ENCODE measurements at places on chromosomes 5 and 9.

GRCh38 chr5:52497133-52497693 is 290.5 kb upstream of the ITGA1 start:
- DNase-seq = no peak

DNA sequence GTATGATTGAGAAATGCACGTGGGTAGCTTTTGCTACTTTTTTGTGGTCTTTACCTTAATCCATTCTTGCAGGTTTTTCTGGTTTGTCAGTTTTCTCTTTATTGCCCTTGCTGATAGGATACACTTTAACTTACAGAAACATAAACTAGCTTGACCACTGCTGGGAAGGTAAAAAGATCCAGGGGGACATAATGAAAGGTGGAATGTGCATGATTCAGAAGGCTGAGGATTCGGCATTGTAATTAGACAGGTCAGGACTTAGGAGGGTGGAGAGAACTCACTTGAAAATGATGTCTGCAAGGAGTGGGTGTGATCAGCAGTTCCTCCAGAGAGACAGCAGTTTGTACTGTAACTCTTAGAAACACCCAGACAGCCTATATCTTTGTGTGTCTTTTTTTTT is 19.8 kb upstream of the TXNDC8 start:
- DNase-seq = no peak

DNA sequence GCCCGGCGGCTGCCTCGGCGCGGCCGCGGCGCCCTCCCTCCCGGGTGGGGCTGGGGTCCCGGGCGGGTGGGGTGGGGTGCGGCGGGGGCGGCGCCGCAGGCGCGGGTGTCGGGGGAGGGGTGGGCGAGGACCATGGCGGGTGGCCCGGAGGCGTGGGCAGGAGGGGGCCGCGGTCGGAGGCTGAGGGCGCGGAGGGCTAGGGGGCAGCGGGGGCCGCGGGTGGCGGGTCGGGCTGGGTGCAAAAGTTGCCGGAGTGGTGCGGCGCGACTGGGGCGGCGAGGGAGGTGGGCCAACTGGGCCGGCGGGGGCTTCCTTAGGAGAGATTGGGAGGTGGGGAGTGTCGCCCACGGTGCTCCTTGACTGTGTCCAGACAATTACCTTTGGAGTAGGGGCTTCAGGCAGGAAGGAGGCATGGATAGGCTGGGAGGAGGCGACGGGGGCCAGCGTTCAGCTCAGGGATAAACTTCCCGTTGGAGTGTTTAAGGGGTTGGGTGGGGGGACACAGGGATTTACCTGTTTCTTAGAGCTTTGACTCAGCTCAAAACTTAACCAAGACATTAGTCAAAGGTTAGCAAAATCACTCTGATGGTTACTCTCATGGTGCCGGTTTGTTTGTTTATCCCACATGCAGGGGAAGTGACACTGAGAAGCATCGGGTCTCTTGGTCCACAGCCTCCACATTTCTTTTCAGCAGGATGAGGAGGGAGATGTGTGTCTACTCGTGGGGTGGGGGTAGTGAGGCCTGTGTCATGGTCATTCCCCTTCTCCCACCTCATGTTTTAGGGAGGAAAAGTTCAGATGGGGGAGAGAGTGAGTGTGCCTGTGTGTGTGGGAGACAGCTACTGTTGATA is 859 bp downstream of the CSNK1G3 start:
- DNase-seq = no peak

DNA sequence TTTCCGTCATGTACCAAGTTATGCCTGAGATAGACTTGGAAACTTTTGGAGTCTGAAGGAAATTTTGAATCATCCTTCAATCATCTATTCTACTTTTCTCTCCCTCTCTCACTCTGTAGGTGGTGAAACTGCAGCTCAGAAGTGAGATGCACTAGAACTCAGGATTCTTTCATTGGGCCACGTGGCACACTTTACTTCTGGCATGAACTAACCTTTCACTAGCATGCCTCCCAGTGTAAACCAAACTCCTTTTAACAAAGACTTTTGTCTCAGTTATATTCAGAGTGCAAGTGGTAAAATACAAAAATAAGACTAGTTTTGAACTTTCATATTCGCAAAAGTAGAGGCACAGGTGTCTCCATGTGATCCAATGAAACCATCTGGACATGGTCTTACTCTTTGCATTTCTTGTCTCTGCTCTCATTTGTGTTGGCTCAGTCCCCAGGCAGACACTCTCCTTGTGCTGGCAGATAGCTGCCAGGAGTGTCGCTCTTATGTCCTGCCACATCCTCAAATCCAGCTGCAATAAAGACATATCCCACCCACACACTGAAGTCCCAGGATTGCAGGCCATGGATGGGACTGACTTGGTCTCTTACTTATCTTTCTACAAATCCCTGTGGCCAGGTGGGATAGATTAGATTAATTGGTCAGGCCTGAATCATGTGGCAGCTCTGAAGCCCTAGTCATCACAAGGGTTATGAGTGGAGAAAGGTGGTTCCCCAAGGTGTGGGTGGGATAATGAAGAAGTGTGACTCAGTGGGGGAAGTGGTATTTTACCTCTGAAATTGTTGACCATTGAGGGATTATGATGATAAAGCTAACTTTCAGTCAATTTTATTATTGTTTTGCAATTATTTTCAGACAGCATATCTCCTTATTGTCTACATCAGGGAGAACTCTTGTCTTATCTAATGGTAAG is 267.5 kb downstream of the GABRB2 start:
- DNase-seq = no peak

- no peak for DNase-seq
Observed at GRCh38 chr9:127928676-127929624, 1.6 kb downstream of the PIP5KL1 start.

GRCh38 chr9:98873951-98874371 is 66.5 kb downstream of the GALNT12 start:
- DNase-seq = no peak

GRCh38 chr5:116361171-116361967 is 213.3 kb downstream of the SEMA6A start:
- DNase-seq = peak; percentile 39

- DNase-seq = no peak
Observed at GRCh38 chr9:1007312-1007711, 30.9 kb downstream of the DMRT3 start.

- DNase-seq = no peak
Observed at GRCh38 chr9:71671289-71671688, 97.0 kb downstream of the CEMIP2 start.

DNA sequence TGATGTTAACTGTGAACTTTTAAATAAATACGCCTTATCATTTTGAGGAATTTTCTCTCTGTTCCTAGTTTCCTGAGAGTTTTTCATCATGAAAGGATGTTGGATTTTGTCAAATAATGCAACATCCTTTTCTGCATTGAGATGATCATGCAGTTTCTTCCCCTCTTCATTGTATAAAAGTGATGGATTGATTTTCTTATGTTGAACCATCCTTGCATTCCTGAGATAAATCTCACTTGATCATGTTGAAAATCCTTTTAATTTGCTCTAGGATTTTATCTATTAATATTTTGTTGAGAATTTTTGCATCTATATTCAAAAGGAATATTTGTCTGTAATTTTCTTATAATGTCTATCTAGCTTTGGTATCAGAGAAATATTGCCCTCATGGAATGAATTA is 13.3 kb downstream of the FOXE1 start:
- DNase-seq = no peak

GRCh38 chr5:14097998-14098471 is 45.1 kb upstream of the TRIO start:
- DNase-seq = no peak

GRCh38 chr9:112411626-112412027 is 31.7 kb downstream of the HSDL2 start:
- no peak for DNase-seq

- DNase-seq = no peak
Observed at GRCh38 chr9:88011005-88011766, 36.9 kb upstream of the CDK20 start.

GRCh38 chr5:173192561-173192960 is 42.4 kb downstream of the NKX2-5 start:
- no peak for DNase-seq

GRCh38 chr5:1830571-1831228 is 29.5 kb downstream of the NDUFS6 start:
- DNase-seq = no peak

- DNase-seq = no peak
Observed at GRCh38 chr9:96505316-96505991, 55.5 kb downstream of the HABP4 start.

DNA sequence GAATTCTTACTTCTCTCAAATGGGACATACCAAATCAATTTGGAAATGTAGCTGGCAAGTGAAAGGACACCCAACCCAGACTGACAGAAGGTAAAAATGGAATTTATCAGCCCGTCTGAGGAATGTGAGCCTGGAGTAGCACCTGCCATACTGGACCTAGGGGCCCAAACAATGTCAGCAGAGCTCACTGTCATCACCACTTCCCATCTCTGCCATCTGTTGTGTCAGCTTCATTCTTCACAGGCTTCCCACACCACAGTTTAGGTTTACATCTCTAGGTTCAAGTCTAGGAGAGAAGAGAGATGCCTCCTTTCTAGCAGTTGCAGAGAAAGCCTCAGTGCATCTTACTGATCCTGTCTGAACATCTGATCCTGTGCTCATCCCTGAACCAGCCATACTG is 222.4 kb downstream of the DOCK8 start:
- no peak for DNase-seq

GRCh38 chr9:115212832-115213231 is 94.9 kb upstream of the TNC start:
- no peak for DNase-seq

GRCh38 chr5:136061630-136062365 is 33.0 kb downstream of the TGFBI start:
- no peak for DNase-seq

DNA sequence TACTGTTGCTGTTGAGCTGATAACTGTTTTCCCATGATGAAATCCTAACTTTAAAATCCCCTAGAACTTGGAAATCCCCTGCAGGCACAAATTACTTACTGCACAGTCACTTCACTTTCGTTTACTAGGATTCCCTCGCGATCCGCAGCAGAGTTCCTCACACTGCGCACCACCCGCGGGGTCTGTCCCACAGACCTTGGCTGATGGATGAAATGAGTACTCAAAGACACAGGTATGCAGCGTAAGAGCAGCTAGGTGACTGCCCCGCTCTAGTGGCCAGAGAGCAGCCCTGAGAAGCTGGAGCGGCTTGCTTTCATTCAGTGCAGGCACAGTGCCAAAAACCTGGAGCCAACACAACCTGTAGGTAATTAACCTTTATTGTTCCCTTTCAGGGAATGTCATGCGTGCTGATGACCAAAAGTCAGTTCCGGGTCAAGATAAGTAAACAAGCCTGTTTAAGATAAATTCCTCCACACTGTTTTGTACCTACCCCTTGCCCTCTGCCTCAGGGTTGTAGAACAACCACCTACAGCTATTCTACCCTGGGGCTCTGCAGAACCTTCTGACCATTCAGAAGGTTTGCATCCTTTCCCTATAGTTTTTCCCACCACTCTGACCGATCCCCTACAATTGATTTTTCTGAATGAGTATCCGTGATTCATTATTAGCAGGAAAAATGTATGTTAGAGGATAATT is 191.2 kb downstream of the CDH9 start:
- no peak for DNase-seq

- no peak for DNase-seq
Observed at GRCh38 chr9:121748727-121749423, 97.4 kb downstream of the DAB2IP start.

DNA sequence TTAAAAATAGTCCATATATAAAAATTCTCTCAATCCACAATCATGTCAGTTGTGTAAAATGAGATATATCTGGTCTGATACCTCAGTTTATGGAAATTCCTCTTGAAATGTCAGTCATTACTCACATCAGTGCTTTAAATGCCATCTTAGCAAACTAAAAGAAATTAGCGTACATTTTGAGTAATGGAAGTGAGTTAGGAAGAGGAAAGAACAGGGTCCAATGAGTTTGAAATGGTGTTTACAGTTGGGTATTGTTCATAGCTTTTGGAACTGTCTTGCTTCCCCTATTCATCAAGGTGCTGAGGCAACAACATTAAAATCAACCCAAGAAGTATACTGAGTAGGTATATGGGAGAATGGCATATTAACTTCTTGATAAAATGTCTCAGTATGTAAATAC is 8.7 kb upstream of the MTX3 start:
- no peak for DNase-seq

- no peak for DNase-seq
Observed at GRCh38 chr5:581941-582340, 30.2 kb upstream of the CEP72 start.

DNA sequence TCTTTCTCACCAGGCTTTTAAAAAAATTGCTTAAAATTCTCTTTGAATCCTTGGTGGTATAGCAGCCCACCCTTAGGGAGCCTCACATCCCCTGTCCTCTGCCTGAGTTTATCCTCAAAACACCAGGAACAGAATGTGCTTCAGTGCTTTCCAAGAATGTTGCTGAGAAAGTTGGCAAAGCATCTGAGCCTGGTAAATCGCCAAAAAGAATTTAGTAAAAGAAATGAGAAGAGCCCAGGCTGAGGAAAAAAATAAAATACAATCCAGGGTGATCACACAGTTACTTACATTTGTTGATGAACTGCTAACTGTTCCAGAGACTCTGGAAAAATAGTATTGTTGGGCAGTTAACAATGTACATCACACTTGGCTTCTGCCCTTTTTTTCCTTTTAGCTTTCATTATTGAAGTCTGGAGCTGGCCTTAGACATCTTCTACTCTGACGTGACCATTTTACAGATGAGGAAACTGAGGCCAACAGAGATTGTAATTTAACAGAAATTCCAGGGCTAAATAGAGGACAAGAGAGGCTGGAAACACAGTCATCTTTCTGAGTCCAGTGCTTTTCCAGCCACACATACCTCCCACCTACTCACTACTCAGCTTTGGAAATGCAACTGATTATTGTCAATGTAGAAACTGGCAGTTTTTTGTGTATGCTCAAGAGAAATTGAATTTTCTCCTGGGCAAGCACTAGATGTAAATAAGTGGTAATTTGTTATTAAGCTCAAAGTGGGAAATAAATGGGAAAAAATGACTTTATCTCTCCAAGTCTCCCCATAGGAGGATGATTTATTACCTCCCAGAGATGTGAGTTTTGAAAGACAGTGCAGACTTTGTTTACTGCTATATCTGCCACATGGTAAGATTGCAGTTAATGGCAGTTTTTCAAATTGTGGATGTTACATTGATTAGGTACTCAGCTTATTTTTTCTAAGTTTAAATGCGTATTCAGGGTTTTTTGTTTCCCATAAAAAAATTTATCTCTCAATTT is 86.7 kb upstream of the ALDH1A1 start:
- DNase-seq = no peak

- DNase-seq = no peak
Observed at GRCh38 chr9:111427186-111427585, 57.0 kb downstream of the ECPAS start.

GRCh38 chr5:119397518-119398380 is 41.9 kb downstream of the TNFAIP8 start:
- no peak for DNase-seq

DNA sequence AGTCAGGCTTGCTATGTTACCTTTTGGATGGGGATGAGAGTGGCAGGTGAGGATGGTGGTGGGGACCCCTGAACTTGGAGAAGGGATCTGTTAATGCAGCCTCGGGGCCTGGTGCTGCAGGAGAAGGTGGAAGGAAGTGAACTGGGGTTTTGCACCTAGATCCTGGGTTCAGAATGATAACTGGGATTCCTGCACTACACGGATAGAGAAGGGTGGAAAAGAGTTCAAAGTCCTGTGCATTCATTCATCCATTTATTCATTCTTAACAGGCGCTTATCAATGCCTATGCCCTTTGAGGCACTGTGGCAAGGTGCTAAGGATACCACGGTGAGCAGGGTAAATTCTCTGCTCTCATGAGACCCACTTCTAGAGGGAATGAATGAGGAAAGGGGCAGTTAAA is 41.7 kb upstream of the TJP2 start:
- DNase-seq = no peak

GRCh38 chr9:18346745-18347144 is 127.2 kb upstream of the ADAMTSL1 start:
- DNase-seq = no peak

Data from NCI-H1092 (cell line).